ENCODE measurements at places on chromosomes 13 and 19. TPM values are rescaled to one million over a fixed set of nuclear protein-coding genes. Genes with fewer than 3 reads are reported as not detected.

GRCh38 chr19:34974646-34975045 lies 10.6 kb upstream of the ZNF792 start:
- peak; percentile 17 for DNase-seq

GRCh38 chr19:31423896-31424295 lies 74.7 kb upstream of the TSHZ3 start:
- no peak for DNase-seq

The ZNF610 gene
- 2.3 TPM for total RNA-seq

- no peak for DNase-seq
These were observed 8.7 kb downstream of the NR2F6 start for GRCh38 chr19:17236811-17237543.

The ZNF625 gene
- total RNA-seq: 9.1 TPM

The IQCN gene
- total RNA-seq: 10.2 TPM

The CRLF1 gene
- 305 TPM for total RNA-seq

- DNase-seq: no peak
These were observed 52.7 kb downstream of the COL4A1 start for GRCh38 chr13:110254151-110254679.

DNA sequence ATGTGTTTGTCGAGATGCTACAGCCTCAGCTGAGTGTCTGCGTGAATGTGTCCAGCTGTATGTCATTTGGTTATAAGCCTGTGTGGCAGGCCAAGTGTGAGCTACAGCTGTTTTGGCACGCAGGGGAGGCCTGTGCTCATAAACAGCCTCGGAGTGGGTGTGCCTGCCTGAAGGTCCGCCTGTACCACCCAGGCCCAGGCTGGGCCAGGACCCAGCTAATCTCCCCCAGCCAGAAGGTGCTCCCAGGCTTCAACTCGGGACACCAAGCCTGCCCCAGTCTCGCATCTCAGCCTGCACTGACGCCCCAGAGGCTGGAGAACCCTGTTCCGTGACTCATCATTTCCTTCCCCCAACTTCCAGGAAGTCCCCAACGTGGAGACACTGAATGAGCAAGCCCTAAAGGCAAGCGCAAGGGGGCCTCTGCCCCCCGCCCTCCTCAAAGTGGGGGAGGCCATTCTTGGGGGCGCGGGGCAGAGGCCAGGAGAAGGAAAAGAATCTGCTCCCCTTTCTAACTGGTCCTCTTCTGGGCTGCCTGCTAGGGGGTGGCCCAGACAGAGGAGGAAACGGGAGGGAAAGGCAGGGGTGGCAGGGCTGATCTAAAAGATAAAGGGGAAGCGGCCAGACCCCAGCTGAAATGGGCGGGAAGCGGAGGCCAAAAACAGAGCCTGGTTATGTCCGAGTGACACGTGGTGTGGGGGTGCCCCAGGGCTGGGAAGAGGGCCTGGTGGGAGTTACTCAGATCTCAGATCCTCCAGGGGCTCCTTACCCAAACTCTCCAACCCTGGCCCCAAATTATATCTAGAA lies 2.0 kb downstream of the SLC1A5 start:
- peak; percentile 85 for DNase-seq

The ZNF541 gene
- total RNA-seq: not detected

The ZNF492 gene
- total RNA-seq: not detected

The CAPN12 gene
- 0.69 TPM for total RNA-seq

The IRS2 gene
- 135 TPM for total RNA-seq

DNA sequence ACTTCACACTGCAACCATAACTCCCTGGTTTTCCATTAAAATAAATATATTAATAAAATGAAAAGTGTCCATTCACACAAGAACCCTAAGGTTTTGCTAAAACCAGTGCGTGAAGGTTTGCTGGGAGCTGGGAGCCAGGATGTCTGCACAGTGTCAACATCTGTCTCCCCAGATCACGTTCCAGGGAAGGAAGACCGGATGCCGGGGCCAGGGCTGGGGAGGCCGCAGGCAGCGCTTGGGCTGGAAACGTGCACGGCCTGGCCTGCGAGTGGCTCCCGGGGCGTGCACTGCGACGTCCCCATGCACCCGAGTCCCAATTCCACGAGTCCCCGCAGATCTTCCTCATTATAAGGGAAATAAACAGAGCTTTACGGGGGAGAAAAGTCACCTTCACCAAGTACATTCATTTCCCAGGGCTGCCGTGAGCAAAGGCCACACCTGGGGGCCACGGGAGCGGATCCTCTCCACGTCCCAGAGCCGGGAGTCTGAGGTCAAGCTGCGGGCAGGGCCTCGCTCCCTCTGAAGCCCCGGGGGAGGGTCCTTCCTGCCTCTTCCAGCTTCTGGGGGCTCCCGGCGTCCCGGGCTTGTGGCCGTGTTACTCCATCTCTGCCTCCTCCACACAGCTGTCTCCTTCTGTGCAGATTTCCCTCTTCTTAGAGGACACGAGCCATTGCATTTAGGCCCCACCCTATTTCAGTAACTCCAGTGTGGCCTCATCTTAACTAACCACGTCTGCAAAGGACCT lies 12.8 kb downstream of the SHC2 start:
- DNase-seq: no peak

GRCh38 chr13:73618275-73618865 lies 515.8 kb downstream of the KLF12 start:
- DNase-seq: no peak

The POU2F2 gene
- total RNA-seq: 2.2 TPM

The KCTD4 gene
- not detected for total RNA-seq

- peak; percentile 87 for DNase-seq
These were observed 38.8 kb upstream of the GATAD2A start for GRCh38 chr19:19366434-19367396.

The PNMA8C gene
- total RNA-seq: not detected

DNA sequence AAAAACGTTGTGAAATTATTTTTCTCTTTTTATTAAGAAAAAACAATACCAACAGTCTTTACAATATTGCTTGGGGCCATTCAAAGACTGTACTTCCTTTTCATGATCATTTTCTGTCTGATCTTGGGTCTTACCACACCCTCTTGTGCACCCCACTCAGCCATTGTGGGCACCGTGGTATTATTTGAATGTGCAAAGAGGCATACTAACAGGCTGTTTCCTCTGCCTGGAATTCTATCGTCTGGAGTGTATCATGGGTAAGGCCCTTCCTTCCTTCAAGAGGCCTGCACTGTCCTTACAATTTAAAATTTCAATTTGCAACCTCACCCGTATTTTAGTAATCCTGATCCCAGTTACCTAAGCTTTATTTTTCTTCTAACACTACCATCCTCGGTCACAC lies 76.5 kb downstream of the FGF14 start:
- peak; percentile 83 for DNase-seq

DNA sequence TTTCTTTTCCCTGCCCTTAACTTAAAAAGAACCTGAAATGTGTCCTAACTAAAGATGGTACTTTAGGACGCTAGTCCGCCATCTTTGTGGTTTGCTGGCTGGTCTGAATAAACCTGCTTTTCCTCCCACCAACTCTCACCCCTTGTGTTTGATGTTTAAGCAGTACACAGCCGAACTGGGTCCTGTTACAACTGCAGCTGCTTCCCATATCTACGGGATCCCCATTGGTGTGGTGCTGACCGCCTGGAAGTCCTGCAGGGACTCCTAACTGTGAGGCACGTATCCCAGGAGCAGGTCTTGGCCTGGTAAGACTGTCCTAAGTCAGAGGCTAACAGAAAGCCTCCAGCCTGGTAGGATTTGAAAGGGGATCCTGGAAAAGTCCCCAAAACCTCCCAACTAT lies 40.9 kb upstream of the VSTM2B start:
- DNase-seq: no peak

- no peak for DNase-seq
These were observed 82.5 kb upstream of the GPR183 start for GRCh38 chr13:99389520-99390304.

DNA sequence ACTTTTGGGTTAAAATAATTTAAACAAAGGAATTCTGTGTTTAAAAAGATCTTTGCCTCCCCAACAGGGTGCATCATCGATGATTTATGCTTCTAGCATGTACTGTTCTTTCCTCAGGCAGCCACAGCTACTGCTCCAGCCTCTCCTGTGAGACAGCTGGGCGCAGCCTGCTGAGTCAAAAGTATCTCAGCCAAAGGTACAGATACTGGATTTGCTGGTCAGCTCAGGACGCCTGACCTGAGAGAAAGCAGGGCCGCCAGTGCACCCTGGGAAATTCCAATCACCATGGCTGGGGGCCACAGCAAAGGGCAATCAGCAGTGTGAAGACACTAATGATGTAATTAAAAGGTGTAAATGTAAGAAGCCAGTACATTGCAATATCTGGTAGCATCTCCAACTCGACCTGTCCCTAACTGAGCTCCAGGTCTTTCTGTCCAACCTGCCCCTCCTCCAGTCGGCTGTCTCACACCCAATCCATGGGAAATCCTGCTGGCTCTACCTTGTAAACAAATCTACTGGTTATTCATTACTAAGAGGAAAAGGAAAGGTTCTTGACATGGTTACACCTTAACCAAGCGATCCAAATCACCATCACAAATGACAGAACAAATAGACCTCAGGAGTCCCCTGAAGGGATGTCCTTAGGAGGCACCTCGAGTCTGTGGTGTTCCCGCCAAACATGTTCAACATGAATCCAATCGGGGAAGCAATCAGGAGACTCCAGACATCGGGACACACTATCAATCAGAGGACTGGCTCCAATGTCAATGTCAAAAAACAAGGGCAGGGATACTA lies 7.3 kb downstream of the OPA3 start:
- DNase-seq: no peak

GRCh38 chr19:4115050-4115817 lies 8.7 kb downstream of the MAP2K2 start:
- DNase-seq: no peak

DNA sequence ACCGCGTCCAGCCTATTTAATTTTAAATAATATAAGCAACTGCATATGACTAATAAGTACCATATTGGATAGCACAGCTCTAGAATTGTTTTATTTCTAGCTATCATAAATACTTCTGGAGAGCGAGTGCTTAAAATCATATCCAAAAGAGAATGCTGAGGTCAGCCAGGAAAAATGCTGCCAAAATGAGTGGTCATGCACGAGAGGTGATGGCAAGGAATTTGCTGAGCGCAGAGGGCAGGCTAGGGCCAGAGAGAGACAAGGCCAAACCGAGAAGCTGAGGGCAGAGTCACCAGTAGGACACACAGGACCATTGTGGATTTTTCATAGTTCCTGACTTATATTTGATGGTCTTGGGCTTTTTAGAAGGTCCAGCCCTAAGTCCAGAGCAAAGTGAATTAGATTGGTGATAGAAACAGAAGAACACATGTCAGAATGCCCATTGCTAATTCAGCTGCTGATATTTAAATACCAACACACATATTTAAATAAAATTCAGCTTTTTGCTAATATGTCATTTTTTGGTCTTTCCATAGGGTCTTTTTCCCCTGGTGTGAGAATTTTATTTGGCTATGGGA lies 33.6 kb upstream of the UBL3 start:
- no peak for DNase-seq

DNA sequence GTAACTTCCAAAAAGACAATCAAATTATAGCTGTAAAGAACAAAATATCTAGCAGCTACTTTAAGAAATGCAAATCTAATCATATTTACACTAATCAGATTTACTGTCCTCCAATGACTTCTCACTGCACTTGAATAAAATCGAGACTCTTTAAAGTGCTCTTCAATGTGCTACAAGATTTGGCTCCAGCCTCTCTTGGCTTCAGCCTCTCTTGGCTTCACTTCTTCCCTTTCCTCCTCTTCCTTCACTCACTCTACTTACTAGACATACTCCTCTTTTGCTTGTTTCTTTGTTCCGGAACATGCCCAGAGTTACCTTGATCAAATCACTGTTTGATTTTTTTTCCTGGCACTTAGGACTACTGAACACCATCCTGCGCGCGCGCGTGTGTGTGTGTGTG lies 495.4 kb downstream of the LMO7 start:
- DNase-seq: no peak

GRCh38 chr13:110872034-110872767 lies 42.7 kb downstream of the ANKRD10 start:
- DNase-seq: no peak

DNA sequence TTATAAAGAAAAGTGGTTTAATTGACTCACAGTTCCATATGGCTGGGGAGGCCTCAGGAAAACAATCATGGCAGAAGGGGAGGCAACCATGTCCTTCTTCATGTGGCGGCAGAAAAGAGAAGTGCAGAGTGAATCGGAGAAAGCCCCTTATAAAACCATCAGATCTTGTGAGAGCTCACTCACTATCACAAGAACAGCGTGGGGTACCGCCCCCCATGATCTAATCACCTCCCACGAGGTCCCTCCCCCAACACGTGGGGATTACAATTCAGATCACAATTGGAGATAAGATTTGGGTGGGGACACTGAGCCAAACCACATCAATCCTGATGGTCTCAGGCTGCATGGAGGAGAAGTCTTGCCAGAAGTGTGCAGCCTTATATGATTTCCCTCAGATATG lies 26.0 kb downstream of the TM9SF2 start:
- no peak for DNase-seq

DNA sequence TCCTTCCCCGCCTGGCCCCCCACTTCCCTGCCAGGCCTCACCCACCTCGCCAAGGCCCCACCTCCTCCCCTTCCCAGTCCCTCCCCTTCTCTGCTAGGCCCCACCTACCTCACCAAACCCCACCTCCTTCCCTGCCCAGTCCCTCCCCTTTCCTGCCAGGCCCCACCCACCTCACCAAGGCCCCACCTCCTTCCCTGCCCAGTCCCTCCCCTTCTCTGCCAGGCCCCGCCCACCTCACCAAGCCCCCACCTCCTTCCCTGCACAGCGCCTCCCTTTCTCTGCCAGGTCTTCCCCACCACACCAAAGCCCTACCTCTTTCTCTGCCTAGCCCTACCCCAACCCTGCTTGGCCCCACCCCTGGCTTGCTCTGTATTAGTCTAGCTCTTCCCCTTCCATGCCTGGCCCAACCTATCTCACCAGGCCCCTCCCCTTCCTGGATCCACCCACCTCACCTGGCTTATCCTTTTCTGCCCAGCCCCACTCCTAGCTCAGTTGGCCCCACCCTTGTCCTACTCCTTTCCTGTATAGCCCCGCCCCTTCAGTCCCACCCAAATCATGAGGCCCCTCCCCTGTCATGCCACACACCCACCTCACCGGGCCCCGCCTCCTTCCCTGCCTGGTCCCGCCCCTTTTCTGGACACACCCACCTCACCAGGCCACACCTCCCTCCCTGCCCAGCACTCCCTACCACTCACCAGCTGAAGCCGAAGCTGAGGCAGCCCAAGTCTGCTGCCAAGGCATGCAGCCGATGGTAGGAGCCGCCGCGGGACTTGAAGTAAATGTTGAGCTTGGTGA lies 16.2 kb downstream of the CERS1 start:
- DNase-seq: peak; percentile 53

DNA sequence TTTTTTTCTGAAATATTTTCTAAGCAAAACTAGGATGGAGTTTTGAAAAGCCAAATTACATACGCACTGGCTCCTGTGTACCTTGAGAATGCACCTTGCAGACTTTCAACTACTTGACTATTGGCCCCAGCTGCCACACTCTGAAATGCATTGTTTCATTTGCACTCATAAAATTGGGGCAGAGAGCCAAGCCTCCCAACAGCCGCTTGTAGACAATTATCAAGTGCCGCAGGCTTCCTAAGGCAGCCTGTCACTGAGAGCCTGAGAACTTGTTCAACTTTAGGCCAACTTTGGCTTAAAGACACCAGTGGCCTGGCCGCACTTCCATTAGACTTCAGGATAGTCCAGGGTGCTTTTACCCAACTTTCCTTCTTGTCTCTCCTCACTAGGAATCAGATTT lies 115.7 kb upstream of the STARD13 start:
- DNase-seq: peak; percentile 46
